Activated naive CD8-positive, alpha-beta T cell treated with anti-CD3 and anti-CD28 coated beads, Interleukin-2, amount 50 U/mL, for 16 hours (primary cell): ENCODE measurements at places on chromosomes 13 and 19.

DNA sequence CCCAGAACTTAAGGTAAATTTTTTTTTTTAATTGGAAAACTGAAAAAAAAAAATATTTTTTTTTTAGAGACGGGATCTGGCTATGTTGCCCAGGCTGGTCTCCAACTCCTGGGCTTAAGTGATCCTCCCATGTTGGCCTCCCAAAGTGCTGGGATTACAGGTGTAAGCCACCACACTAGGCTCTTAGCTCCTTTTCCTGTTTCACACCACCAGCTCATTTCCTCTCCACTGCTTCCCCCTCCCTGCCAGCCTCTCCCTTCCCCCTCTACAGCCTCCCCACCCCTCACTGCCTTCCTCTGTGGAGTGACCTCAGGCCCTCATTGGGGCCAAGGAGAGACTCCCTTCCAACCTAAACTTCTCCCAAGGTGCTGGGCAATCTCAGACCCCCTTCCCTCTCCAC is 4.2 kb upstream of the GIPR start:
- no peak for DNase-seq

GRCh38 chr13:83378908-83379307 is 503.4 kb downstream of the SLITRK1 start:
- DNase-seq = no peak

DNA sequence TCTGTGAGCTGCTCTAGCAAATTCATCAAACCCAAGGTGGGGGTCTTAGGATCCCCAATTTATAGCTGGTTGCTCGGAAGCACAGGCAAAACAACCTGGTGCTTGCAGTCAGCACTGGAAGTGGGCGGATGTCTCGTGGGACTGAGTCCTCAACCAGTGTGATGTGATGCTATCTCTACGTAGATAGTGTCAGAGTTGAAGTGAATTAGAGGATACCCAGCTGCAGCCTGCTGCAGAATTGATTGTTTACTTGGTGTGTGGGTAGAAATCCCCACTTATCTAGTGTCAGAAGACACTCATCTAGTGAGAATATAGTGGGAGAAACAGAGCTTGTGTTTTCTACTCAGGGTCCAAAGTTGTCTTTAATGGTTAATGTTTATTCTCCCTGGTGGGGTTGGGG is 63.3 kb downstream of the CBY2 start:
- DNase-seq = no peak

- DNase-seq = no peak
These were observed 3.8 kb downstream of the FXYD7 start for GRCh38 chr19:35146746-35147459.

- no peak for DNase-seq
These were observed 95.1 kb downstream of the CAB39L start for GRCh38 chr13:49348751-49349150.

- DNase-seq = no peak
These were observed 332.6 kb upstream of the DACH1 start for GRCh38 chr13:72199640-72200039.

- DNase-seq = no peak
These were observed 327.8 kb downstream of the SUCLA2 start for GRCh38 chr13:47673009-47673850.

DNA sequence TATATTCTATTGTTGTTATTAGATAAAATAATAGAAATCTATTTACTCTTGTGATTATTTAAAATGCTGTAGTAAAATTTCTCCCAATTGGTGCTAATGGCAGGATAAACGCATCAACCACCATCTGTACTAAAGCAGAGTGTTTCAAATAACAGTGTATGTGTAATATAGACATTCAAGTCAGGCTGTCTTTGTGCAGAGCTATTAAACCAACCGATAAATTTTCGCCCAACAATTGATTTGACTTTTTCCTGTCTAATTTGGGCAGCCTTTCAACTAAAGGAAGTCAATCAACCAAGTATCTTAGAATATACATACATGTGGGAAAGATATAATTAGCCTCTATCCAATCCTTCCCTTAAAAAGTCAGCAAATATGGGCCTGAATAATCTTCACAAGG is 5.8 kb downstream of the AMER2 start:
- no peak for DNase-seq

GRCh38 chr19:55044771-55045716 is 7.0 kb upstream of the GP6 start:
- no peak for DNase-seq

DNA sequence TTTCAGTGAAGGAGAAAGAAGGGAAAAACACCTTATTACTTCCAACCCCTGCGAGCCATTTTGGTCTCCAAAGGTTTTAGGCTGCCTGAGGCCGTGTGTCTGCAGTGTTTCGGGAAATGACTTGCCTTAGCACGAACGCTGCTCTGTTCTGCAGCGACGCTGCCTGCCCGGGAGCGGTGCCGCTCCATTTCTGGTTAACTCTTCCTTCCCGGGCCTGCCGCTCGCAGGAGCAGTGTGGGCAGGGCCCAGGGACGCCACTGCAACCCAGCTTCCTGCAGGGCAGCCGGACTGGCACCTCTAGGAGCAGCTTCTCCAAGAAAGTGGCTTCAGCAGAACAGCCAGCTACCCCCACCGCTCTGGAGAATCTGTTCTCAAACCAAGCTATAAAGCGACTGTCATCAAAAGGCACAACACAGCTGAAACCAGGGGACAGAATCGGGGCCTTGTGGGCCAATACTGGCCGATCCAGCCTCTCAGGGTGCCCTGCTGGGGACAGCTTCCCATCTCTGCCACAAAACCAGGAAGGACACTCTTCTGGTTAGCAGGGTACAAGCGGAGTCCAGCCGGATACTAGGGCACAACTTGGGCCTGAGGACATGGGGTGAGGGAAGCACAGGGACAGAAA is 72.2 kb downstream of the KCTD15 start:
- no peak for DNase-seq

DNA sequence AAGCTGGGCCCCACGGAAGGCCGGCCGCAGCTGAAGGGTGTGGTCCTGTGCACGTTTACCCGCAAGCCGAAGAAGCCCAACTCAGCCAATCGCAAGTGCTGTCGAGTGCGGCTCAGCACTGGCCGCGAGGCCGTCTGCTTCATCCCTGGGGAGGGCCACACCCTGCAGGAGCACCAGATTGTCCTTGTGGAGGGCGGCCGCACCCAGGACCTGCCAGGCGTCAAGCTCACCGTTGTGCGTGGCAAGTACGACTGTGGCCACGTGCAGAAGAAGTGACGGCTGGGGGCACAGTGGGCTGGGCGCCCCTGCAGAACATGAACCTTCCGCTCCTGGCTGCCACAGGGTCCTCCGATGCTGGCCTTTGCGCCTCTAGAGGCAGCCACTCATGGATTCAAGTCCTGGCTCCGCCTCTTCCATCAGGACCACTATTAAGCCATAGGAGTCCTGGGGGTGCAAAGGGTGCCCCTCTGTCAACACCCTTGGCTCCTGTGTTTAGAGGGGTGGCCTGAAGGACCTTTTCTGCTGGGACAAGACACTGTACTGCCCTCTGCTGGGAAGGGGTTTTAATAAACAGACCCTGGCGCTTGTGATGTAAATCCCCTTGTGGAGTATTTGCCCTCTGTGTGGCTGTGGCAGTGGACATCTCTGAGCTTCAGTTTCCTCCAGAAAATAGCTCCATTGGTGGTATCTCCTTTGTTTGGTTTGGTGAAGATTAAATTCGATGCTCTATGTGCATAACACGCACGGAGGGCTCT is 1.9 kb downstream of the MRPS12 start:
- no peak for DNase-seq

DNA sequence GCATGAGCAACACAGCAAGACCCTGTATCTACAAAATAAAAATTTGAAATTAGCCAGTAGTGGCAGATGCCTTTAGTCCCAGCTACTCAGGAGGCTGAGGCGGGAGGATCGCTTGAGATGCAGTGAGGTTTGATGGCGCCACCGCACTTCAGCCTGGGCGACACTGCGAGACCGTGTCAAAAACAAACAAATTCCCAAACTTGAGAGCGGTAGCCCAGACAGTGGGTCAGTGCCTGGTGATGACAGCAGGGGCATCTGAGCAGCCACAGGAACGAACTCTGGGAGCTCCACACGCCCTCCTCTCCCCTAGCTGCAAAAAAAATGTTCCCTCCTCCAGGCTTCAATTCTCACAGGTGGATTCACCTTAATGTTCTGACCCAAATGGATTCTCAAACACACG is 14.1 kb downstream of the ZNF490 start:
- DNase-seq = no peak

DNA sequence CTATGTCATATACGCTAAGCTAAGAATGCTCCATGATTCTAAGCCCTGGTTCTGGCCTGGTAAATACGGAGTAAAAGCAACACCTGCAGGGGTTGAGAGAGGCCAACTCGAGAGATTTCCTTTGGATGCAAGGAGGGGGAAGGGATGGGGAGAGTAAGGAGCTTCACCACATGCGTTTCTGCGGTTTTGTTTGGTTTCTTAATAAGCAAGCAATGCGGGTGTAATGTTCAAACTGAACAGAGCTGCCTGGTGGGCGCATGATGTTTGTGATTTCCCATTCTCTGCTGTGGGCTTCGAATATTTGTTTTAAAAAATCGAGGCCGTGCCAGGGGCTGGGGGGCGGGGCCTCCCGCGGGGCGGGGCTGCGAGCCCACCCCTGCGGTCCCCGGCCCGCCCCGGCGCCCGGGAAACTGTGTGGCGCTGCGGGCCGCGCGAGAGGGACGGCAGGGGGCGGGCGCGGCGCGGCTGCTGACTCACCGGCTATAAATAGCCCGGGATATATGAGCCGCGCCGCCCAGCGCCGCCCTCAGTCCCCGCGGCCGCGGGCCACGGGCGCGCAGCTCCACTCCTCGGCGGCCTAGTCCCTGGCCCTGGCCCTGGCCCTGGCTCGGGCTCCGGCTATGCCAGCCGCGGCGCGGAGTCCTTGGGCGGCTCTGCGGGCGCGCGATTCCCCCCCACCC is 5.1 kb downstream of the BBC3 start:
- peak; percentile 70 for DNase-seq

- DNase-seq = no peak
These were observed 3.4 kb downstream of the ZNF823 start for GRCh38 chr19:11735375-11735774.

DNA sequence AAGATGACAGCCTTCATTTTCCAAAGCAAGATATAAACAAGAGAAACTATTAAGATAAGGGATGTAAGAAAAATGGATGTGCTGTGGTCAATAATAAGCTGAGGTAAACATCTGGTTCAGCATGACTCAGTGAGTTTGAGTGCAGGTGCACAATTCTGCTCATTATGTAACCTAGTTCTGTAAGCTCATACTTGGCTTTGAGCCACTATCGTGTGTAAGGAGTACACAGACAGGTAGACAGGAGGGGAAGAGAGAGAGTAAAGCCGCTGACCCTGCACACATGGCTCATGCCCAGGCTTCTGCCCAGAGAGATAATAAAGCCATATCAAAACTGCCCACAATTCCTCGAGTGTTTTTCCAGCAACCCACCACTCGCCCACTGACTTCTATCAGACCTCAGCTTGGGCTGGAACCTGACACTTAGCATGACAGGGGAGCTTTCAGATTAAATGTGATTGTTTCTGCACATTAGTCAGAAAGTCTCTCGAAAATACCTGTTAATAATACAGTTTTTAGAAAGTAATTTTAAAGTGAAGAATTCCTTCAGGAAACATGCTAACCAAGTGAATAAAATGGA is 51.7 kb downstream of the ZNF91 start:
- DNase-seq = no peak

- DNase-seq = no peak
These were observed 33.0 kb downstream of the FGF9 start for GRCh38 chr13:21703846-21704245.

- DNase-seq = no peak
These were observed 11.8 kb downstream of the RASA3 start for GRCh38 chr13:114120591-114121011.

GRCh38 chr19:17289489-17289888 is 7.8 kb downstream of the ANKLE1 start:
- DNase-seq = no peak

DNA sequence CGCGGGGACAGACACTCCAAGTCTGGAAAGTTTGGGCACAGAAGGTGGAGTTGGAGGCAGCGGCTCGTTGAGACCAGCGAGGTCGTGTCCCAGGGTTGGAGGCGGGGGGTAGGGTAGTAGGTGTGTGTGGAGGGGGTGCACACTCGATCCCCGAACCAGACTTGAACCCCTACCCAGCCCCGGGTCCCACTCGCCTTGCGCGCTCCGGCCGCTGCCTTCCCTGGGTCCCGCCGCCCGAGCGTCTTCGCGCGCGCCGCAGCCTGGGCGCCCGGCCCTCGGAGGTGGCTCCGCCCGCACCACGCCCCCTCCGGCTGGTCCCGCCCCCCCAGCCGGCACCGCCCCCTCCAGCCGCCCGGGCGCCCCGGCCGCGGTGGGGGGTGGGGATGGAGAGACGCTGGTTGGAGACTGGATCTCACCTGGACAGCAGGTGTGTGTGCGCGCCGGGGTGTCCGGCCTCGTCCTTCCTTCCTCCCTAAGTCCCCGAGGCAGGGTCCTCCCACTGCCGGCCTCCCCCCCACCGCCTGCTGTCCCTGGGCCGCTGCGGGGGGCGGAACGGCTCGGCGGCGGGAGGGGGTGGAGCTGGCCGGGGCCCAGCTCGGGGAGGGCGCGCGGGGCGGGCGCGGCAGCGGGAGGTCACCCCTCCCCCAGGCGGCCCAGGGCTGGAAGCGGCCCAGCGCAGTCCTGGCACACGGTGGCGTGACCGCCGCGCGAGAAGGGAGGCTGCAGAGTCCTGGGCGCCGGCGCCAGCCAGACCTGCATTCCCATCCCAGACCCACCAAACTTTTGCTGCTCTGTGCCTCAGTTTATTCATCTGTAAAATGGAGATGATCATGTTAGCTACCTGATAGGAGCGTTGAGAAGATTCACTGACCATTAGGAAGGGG is at the start of gene KANK2:
KANK2 (minus strand) TSS at position 255 of the 884 bp plus-strand sequence. CDS start 3,034 bp downstream, outside the sequence.
- peak; percentile 37 for DNase-seq

DNA sequence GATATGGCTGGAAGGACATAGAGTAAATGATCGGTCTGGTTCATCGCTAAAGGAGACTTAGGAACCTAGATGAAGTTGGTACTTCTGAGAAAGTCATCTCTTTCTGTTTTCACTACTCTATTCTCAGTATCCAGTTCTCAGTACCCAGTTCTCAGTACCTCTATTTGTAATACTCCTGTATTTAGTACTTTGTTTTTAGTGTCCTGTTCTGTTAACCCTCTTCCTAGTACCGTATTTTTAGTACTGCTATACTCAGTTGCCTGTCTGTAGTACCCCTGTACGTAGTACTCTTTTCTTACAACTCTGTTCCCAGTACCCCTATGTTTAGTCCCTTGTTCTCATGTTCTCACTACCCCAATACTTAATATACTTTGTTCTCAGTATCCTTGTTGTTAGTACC is 1.2 kb downstream of the RFXAP start:
- DNase-seq = no peak

- DNase-seq = no peak
These were observed 354.9 kb downstream of the ENOX1 start for GRCh38 chr13:43431841-43432240.

DNA sequence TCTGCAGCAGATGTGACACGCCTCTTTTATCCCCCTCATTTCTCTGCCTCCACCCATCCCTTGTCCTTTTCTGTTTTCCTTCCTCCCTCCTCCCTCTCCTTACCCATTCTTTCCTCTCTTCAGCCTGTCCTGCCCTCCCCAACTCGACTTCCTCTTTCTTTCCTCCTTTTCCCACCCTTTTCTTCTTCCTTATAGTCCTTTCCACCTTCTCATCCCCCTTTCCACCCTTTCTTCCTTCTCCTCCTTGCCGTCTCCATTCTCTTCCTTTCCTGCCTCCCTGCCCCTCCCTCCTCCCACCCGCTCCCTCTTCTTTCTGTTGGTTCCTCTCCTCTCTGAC is 688 bp upstream of the ZNF71 start:
- no peak for DNase-seq
